ENCODE measurements at places on chromosomes 1 and 21.

DNA sequence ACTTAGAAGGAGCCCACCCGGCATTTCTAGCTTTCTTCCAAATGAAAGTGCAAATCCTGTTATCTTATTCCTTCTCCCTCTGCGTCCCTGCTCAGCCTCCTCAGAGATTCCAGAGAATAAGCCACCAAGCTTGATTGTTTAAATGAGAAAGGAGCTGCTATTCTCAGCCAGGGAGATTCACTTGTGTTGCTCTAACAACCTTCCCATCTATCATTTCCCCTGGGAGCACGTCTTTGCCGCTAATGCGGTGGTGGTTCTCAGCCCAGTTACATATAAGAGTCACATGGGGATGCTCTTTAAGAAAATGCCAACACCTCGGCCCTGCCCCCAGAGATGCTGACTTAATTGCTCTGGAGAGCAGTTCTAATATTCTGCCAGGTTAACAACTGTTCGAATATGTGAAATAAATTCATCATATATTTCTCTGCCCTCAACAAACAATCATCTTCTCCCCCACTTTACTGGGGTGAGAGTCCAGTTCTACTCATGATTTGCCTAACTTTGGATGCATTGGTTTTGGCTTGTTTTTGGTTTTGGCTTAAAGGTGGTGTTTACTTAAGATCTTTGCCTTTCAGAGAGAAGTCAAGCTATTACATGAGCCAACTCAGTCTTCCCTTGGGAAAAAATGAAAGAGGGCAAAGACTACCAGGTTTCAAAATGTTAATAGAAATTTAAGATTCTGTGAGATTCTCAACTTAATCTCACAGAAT lies 213.9 kb downstream of the SEC16B start:
- no peak for DNase-seq

DNA sequence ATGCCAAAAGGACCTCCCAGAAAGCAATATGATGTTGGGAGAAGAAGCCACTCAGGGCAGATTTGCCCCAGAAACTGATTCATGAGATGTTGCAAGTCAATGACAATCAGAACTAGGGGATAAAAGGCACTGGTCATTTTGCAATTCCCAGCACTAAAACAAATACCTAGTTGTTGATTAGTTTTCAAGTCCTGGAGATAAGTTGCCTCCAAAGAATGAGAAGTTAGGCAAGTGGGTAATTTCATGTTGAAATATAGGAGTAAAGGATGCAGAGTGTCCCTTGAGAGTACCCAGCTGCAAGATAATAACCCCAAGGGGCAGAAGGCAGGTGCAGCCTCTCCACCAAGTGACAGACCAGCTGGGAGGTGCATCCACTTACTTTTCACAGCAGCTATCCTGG lies 363.6 kb downstream of the PBX1 start:
- DNase-seq, result no peak

DNA sequence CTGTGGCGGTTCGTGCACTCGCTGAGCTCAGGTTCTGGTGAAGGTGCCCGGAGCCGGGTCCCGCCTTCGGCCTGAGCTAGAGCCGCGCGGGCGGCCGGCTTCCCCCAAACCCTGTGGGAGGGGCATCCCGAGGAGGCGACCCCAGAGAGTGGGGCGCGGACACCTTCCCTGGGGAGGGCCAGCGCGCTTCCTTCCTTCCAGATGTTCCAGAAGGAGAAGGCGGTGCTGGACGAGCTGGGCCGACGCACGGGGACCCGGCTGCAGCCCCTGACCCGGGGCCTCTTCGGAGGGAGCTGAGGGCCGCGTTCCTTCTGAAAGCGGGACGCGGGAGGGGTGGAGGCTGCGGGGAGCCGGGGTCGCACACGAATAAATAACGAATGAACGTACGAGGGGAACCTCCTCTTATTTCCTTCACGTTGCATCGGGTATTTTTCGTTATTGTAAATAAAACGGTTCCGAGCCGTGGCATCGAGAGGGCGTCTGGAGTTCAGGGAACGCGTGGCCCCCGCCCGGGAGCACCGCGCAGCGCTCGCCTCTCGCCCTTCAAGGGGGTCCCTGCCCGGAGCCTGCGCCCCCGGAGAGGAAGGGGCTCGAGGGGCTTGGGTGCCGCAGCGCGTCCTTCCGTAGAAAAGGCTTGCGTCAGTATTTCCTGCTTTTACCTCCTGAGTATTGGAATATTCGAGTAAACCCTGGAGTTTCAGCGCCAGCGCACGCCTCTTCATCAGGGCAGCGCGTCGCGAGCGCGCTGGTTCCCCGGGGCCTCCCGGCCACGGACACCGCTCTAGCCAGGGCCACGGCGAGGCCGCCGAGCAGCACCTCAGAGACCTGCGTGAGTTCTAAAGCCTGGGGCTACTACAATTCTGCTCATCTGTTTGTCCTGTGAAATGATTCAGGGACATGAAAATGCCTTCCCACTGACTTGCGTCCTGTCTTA lies 11.5 kb downstream of the YBEY start:
- DNase-seq, result no peak

GRCh38 chr1:110267260-110267659 lies 57.1 kb downstream of the KCNC4 start:
- no peak for DNase-seq

DNA sequence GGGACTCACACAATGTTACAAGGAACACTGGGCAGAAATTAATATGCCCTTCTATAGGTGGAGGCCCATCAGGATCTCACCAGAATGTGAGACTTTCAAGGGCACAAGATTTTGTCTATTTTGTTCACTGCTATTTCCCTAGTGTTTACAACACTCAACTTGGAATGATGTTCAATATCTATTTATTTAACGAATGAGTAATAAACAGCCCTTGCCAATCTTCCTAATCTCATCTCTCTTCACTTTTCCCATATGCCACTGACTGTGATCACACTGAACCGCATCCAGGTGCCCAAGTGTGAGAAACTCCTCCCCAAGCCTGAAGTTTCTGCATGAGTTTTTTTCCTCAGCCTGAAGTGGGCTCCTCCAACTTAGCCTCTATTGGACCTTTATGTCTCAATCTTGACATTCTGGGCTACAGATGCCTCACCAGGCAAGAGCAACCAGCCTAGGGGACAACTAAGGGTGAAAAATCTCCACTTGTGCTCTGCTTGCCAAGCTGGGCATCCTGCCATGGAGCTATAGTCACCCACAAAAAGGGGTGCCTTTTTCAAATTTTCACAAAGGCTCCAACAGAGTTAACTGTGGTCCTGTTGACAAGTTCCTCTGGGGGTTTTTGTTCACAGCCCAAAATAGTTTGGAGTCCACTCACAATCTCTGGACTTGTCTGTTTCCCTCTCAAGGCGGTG lies 105.6 kb downstream of the PLPP3 start:
- DNase-seq, result no peak

GRCh38 chr1:219244864-219245263 lies 71.2 kb downstream of the LYPLAL1 start:
- no peak for DNase-seq

DNA sequence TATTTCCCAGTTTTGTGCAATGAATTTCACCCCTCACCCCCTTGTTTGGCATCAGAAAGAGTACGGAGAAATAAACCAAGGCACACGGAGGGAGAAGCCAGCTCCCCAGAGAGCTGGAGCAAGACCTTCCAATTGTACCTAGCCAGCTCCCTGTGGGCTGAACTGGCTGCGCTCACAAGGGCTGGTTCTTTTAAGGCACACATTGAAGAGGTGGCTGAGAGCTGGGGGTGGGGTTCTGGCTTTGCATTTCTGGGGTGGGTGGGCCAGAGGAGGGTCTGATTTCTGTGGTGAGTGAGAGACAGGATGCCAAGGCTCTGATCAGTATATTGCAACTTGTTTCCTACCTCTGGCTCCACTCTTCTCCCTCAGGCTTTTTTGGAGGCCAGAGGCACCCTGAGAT lies 39.5 kb upstream of the NFASC start:
- no peak for DNase-seq

- DNase-seq, result no peak
Observed at GRCh38 chr21:45875881-45876280, 105.7 kb upstream of the COL6A1 start.

- DNase-seq, result no peak
Observed at GRCh38 chr1:25661043-25661815, 44.6 kb downstream of the MAN1C1 start.

- no peak for DNase-seq
Observed at GRCh38 chr1:12610305-12610935, 7.6 kb downstream of the DHRS3 start.

DNA sequence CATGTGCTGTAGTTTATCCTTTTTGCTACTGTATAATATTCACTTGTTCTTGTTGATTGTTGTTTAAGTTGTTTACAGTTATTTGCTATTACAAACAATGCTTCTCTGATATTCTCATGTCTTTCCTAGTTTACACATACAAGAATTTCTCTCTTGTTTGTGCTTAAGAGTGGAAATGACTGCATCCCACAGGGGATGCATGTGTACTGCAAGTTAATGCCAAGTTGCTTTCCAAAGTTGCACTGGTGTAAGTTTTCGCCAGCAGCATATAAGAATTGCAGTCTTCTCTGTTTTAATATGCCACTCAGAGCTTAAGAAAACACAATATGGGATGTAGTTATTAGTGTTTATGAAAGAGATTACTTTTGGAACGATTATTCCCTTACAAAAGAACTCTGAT lies 97.7 kb downstream of the NEK7 start:
- DNase-seq, result no peak

- DNase-seq, result no peak
Observed at GRCh38 chr1:183244466-183244865, 58.4 kb downstream of the LAMC2 start.

GRCh38 chr1:55869065-55869464 lies 653.9 kb upstream of the USP24 start:
- no peak for DNase-seq

GRCh38 chr1:34927316-34927715 lies 2.1 kb downstream of the DLGAP3 start:
- no peak for DNase-seq

DNA sequence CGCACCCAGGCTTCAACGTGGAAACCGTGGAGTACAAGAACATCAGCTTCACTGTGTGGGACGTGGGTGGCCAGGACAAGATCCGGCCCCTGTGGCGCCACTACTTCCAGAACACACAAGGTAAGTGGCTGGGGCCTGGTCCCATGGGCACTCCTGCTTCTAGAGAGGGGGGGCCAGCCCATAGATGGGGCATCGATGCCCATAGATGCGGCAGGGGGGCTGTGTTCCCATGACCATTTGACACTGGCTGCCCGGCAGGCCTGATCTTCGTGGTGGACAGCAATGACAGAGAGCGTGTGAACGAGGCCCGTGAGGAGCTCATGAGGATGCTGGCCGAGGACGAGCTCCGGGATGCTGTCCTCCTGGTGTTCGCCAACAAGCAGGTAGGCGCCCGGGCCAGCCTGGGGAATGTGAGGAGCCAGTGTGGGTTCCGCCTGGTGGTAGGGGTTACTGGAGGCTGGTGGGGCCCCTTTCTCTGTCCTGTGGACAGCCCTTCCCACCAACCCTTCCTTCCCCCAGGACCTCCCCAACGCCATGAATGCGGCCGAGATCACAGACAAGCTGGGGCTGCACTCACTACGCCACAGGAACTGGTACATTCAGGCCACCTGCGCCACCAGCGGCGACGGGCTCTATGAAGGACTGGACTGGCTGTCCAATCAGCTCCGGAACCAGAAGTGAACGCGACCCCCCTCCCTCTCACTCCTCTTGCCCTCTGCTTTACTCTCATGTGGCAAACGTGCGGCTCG lies 5.6 kb downstream of the C1orf35 start:
- DNase-seq, result no peak

- no peak for DNase-seq
Observed at GRCh38 chr1:212718499-212718898, 18.9 kb upstream of the BATF3 start.

GRCh38 chr1:92458146-92458545 lies 28.6 kb downstream of the GFI1 start:
- no peak for DNase-seq

GRCh38 chr1:92958203-92958970 lies 2.9 kb downstream of the DIPK1A start:
- no peak for DNase-seq

GRCh38 chr1:11736746-11737639 lies 1.1 kb downstream of the AGTRAP start:
- peak; percentile 35 for DNase-seq

- DNase-seq, result no peak
Observed at GRCh38 chr1:4132352-4133296, 232.6 kb upstream of the C1orf174 start.

DNA sequence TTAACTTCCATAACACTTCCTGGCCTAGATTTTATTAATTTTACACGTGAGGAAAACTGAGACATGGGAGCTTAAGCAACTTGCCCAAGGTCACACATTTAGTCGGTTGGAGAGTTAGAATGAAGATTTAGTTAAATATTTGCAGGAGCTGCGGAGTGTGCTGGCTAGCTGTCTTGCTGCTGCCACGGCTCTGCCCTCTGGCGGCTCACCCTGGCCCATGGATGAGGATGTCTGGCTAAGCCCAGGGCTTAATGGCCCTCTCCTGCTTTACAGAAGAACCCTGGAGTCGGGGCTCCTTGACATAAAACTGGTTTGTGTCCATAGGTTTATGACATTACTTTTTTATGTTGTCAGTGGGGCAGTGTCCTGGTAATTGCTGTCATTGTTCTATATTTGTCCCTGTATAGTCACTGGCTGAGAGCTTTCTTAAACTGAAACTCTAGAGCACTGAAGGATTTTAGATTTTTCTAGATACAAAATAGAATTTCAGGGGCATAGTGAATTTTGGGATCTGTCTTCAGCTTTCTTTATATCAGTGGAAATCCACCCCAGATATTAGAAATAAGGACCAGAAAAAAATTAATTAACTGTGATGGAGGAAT lies 88.9 kb upstream of the WLS start:
- no peak for DNase-seq

DNA sequence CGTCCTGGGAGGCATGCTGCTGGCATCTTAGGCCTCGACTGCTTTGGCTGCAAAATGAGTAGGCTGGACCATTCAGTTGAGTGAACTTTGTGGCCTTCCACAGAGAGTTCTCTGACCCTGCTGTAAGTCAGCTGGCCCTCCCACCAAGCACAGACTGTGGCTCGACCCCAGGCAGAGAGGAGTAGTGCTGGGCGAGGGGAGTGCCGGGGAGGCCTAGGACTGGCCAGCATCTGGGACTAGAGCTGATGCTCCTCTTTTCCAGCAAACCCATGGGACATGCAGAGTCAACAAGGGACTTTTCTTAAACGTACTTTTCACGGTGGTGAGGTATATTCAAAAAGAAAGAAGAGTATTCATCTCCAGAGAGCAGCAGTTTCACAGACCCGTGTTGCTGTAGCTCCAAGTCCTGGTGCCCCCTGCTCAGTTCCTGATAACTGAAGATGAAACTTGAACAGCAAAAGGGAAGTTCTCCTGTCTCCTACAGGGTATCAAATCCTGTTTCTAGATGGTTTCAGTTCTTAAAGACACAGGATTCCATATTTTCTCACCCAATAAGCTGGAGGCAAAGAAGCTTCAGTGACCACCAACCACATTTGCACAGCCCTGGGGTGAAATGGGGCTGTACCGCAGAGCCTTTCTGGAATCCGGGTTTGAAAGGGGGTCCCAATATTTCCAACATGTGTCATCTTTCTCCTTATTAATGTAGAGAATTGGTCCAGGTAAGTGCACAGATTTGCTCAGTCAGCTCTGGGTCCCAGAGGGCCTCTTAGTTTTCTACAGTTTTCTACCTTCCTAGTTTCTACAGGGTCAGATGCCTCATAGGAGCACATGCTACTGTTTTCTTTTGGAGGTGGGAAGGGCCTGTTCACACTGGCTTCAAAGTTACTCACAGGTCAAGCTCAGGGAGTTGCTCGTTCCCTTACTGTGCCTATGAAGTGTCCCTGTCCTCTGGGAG lies 20.9 kb downstream of the BATF3 start:
- DNase-seq, result no peak

GRCh38 chr1:172144445-172145061 lies 275.9 kb upstream of the C1orf105 start:
- DNase-seq, result no peak

- DNase-seq, result no peak
Observed at GRCh38 chr1:185448591-185449186, 131.6 kb upstream of the IVNS1ABP start.

GRCh38 chr1:174744886-174745285 lies 254.9 kb upstream of the CACYBP start:
- DNase-seq, result no peak

Data from stimulated activated naive CD4-positive, alpha-beta T cell treated with Interleukin-2 at 50 U/mL for 16 hours (primary cell).